ENCODE measurements at places on chromosomes 1 and 21. TPM values are rescaled to one million over a fixed set of nuclear protein-coding genes. Genes with fewer than 3 reads are reported as not detected.

- peaks cover 63% of the 10 kb centered on the region for H3K4me1 ChIP-seq
- no peak for DNase-seq
- no peak overlapping the region for H3K4me3 ChIP-seq
- peaks cover 3% of the 10 kb centered on the region for H3K36me3 ChIP-seq
- H3K27ac ChIP-seq: no peak overlapping the region
Measured at GRCh38 chr1:226657895-226658545, 81.1 kb downstream of the ITPKB start.

The DNAJC28 gene
- polyA plus RNA-seq: 0.26 TPM

DNA sequence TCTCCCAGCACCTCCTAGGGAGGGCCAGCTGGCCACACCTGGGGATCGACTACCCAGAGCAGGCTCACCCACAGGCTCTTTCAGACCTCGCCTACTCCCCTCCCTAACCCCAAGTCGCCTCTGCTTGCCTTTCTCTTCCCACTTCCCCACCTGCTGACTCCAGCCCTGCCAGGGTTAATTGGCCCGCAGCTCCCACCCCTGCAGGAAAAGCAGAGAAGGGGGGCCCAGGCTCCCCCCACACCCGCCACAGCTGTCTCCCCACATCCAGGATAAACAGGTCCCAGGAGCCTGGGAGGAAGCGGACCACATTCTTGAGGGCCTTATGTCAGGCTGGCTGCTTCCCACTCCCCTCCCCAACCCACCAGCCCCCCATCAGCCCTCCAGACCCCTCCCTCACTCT lies 45.0 kb downstream of the TAS1R2 start:
- no peak overlapping the region for H3K4me3 ChIP-seq
- H3K27me3 ChIP-seq: no peaks in the 10 kb centered on the region
- no peaks in the 10 kb centered on the region for H3K4me1 ChIP-seq
- no peak overlapping the region for H3K27ac ChIP-seq
- H3K36me3 ChIP-seq: no peaks in the 10 kb centered on the region
- DNase-seq: no peak

The TNFSF18 gene
- not detected for polyA plus RNA-seq

GRCh38 chr1:13651279-13651678 lies 48.7 kb upstream of the PRDM2 start:
- H3K27me3 ChIP-seq: no peaks in the 10 kb centered on the region
- no peaks in the 10 kb centered on the region for H3K36me3 ChIP-seq
- no peaks in the 10 kb centered on the region for H3K4me1 ChIP-seq
- DNase-seq: peak; percentile 20
- no peak overlapping the region for H3K4me3 ChIP-seq
- H3K27ac ChIP-seq: no peak overlapping the region

Data from CD14-positive monocyte (primary cell).